ENCODE measurements at places on chromosomes 4 and X. TPM values are rescaled to one million over a fixed set of nuclear protein-coding genes. Genes with fewer than 3 reads are reported as not detected.

IQSEC2 gene
- total RNA-seq = 24.0 TPM

TMEM156 gene
- total RNA-seq = 0.62 TPM

AGA gene
- 29.8 TPM for total RNA-seq

SH3D19 gene
- total RNA-seq = 86.6 TPM

FGFR3 gene
- 34.2 TPM for total RNA-seq

SLC9B1 gene
- 0.74 TPM for total RNA-seq

MAGEB1 gene
- total RNA-seq = not detected
